Smooth muscle cell of bladder (primary cell): ENCODE measurements at places on chromosomes 5 and 9. TPM values are rescaled to one million over a fixed set of nuclear protein-coding genes. Genes with fewer than 3 reads are reported as not detected.

The GABRA1 gene
- not detected in 2 replicates for total RNA-seq

The C6 gene
- total RNA-seq, result 0.14 and 0.28 TPM in 2 replicates

The GHR gene
- total RNA-seq, result 1.1 and 3.8 TPM in 2 replicates

The LCNL1 gene
- 0.57 and 3.4 TPM in 2 replicates for total RNA-seq

The C5orf63 gene
- 1.3 and 3.7 TPM in 2 replicates for total RNA-seq

The IFNA2 gene
- total RNA-seq, result not detected in 2 replicates

The SLC6A19 gene
- total RNA-seq, result not detected in 2 replicates

The OR1B1 gene
- total RNA-seq, result 0.18 TPM in 1 of 2 replicates, not detected in the other

The SLC46A2 gene
- not detected in 2 replicates for total RNA-seq

The LOX gene
- total RNA-seq, result 94.2 and 171 TPM in 2 replicates

The NUDT12 gene
- total RNA-seq, result 9.2 and 10.2 TPM in 2 replicates

The TAS2R1 gene
- total RNA-seq, result not detected in 2 replicates

The CCDC152 gene
- 1.1 and 1.6 TPM in 2 replicates for total RNA-seq

The FBXL7 gene
- total RNA-seq, result 2.0 and 2.9 TPM in 2 replicates

The PDLIM4 gene
- 27.7 and 53.3 TPM in 2 replicates for total RNA-seq

The TAF11L4 gene
- not detected in 2 replicates for total RNA-seq

The ARHGEF37 gene
- total RNA-seq, result 0.57 and 2.4 TPM in 2 replicates

The LTC4S gene
- 0.65 TPM in 1 of 2 replicates, not detected in the other for total RNA-seq

The DNAJC18 gene
- total RNA-seq, result 6.3 and 7.3 TPM in 2 replicates

The ZNF354B gene
- 5.8 and 6.5 TPM in 2 replicates for total RNA-seq

The ECPAS gene
- 110 and 118 TPM in 2 replicates for total RNA-seq

The PDZD2 gene
- 0.43 and 0.46 TPM in 2 replicates for total RNA-seq

The SPATA9 gene
- total RNA-seq, result 0.18 and 0.71 TPM in 2 replicates

The PCDHA7 gene
- 0.57 and 0.83 TPM in 2 replicates for total RNA-seq

The DOCK8 gene
- total RNA-seq, result under 0.01 and 0.18 TPM in 2 replicates

The SLC24A2 gene
- total RNA-seq, result under 0.01 TPM in 1 of 2 replicates, not detected in the other

The NRARP gene
- 0.09 and 0.14 TPM in 2 replicates for total RNA-seq

The RECK gene
- 47.4 and 67.4 TPM in 2 replicates for total RNA-seq

The HACD4 gene
- total RNA-seq, result 6.9 and 7.0 TPM in 2 replicates

The ADGRD2 gene
- not detected in 2 replicates for total RNA-seq

The OCLN gene
- 0.37 and 0.43 TPM in 2 replicates for total RNA-seq

The MRRF gene
- total RNA-seq, result 30.1 and 34.7 TPM in 2 replicates

The IDNK gene
- total RNA-seq, result 4.9 and 7.7 TPM in 2 replicates

The OR1J2 gene
- 0.14 TPM in 1 of 2 replicates, not detected in the other for total RNA-seq

The FGFR4 gene
- 2.2 and 19.8 TPM in 2 replicates for total RNA-seq

The CDC37L1 gene
- 15.8 and 19.2 TPM in 2 replicates for total RNA-seq

The TAF11L10 gene
- total RNA-seq, result not detected in 2 replicates
